ENCODE measurements at places on chromosomes 3 and 15. TPM values are rescaled to one million over a fixed set of nuclear protein-coding genes. Genes with fewer than 3 reads are reported as not detected.
A peak's percentile ranks its signal among the peaks of the same experiment; 100 is the strongest.

DNA sequence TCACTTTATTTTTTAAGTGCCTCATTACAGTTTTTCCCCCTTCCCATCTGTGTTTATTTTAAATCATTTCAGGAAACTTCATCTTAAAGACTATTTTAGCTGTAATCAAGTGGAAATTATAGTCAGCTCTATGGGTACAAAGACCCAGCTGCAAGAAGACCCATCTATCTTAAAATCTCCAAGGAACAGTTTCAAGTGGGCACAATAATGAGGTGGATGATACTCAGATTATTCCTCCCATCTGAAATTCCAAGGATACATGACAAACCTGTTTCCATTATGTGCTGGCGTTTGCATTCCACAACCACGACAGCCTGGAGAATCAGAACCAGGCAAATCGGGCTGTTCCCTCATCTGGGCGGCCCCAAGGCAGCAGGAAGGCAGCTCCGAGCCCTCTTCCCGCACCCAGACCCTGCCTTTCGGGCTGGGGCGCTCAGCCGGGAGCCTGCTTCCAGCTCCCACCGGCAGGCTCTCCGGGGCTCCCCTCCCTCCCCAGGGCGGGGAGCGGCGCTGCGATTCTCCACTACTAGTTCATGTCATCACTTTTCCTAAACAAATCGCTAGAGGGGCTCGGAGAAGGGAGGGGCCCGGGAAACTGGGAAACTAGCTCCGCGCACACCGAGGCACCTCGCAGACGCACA, at the start of gene MGLL:
MGLL (minus strand) TSS at position 475 of the 641 bp plus-strand sequence; CDS start at position 278, 197 bp downstream.
- DNase-seq, result no peak

CXCR6 gene
- total RNA-seq, result 0.95 TPM

CLASP2 gene
- total RNA-seq, result 109 TPM

GRCh38 chr3:59290358-59290757, 240.5 kb upstream of the CFAP20DC start:
- DNase-seq, result no peak

TMEM45A gene
- total RNA-seq, result 0.49 TPM

DNA sequence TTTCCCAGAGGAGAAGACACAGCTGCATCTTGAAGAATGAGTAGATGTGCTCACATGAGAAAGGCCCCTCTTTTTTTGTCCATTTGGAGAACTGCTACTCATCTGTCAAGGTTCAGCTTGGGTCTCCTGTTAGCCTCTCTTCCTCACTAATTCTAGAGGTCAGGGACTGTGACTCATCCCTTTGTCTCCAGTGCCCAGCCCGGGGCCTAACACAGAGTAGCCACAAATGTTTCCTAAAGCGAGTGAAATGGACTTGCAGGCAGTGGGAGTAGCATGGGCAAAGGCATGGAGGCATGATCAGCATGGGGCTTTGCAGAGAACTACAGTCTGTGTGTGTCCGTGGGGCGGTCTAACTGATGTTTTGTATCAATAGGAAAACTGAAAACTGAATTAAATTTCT, 33.9 kb upstream of the MRPS22 start:
- DNase-seq, result no peak

DNA sequence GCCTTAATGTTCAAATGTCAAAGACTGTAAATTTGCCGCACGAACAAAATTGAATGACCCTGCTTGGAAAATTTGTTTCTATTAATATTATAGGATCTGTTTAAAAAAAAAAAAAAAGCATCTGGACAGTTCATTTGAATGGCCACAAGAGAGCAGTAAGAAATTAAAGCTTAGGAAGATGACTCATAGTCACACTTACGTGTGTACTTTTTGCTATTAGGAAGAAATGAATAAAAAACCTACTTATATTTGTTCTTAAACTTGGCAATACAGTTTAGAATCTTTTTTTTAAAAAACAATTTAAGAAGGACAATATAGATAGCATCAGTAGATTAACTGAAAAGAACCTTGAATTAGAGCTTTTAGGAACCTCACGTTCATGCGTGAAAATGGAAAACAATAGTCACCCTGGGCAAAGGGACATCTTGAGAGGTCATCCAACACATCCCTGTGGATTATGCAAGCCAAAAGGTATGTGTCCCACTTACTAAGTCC, 621.8 kb downstream of the MECOM start:
- DNase-seq, result no peak

FOXL2NB gene
- not detected for total RNA-seq

NPRL2 gene
- total RNA-seq, result 80.9 TPM

DNA sequence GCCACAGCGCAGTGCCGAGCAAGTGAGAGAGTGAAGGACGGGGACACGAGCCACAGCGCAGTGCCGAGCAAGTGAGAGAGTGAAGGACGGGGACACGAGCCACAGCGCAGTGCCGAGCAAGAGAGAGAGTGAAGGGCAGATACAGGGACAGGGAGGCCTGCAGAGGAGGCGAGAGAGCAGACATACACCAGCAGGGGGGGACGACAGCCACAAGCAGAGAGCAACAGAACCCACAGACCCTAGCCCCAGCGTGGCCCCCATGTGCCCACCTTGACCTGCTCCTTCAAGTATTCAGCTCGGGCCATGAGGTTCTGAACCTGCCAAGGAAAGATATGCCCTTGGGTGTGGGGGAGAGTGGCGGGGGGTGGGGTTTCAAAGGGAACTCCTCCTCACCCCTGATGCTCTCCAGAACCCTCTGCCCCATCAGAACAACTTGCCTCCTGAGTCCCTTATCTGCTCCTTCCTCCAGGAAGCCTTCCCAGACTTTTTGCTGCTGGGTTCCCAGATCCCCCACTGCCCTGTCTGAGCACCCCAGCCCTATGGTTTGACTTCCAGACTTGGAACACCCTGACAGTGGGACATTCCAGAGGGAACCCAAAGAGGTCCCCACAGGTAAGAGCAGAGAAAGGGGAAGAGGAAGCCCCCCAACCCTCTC, 5.3 kb downstream of the ULK3 start:
- no peak for DNase-seq

- DNase-seq, result no peak
Measured at GRCh38 chr3:140854961-140855360, 86.7 kb upstream of the SLC25A36 start.

GRCh38 chr3:177179281-177180067, 17.8 kb downstream of the TBL1XR1 start:
- no peak for DNase-seq

UTS2B gene
- 0.47 TPM for total RNA-seq

DNA sequence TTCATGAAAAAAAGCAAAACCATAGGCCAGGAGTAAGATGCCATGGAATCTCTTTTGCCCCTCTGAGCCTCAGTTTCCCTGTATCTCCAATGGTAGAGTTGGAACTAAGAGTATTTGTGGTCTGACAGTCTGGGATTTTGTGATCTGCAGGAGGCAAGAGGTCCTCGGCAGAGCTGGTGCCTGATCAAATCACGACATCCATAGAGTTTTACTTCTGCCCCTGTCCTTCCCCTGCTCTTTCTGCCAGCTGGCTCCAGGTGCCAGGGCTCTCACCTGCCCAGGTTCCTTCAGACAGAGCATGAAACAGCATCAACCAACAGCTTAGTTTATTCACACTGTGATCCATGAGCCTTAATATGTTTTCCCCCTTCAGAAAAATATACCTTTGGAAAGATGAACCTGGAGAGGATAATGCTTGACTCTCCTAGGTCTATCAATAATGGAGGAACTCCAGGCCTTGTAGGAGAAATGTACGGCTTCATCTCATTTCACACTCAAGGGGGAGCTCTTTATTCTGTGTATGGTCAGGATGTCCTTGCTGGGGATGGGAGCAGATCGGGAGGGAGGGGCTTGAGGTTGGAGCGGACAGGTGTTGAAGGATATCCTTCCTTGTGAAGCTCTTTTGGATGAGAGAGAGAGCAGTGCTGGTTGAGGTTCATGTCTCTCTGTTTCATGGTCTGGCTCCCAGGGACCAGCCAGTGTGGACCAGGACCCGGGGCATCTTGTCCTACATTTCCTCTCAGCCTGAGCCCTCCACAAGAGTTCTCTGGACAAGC, 309.9 kb downstream of the RPLP1 start:
- DNase-seq, result peak; percentile 10

- no peak for DNase-seq
Measured at GRCh38 chr15:52069559-52069958, 43.0 kb downstream of the BCL2L10 start.

GRCh38 chr3:73855813-73856212, 231.1 kb upstream of the PDZRN3 start:
- no peak for DNase-seq

GRCh38 chr3:141782386-141782932, 19.3 kb downstream of the GRK7 start:
- no peak for DNase-seq

DNA sequence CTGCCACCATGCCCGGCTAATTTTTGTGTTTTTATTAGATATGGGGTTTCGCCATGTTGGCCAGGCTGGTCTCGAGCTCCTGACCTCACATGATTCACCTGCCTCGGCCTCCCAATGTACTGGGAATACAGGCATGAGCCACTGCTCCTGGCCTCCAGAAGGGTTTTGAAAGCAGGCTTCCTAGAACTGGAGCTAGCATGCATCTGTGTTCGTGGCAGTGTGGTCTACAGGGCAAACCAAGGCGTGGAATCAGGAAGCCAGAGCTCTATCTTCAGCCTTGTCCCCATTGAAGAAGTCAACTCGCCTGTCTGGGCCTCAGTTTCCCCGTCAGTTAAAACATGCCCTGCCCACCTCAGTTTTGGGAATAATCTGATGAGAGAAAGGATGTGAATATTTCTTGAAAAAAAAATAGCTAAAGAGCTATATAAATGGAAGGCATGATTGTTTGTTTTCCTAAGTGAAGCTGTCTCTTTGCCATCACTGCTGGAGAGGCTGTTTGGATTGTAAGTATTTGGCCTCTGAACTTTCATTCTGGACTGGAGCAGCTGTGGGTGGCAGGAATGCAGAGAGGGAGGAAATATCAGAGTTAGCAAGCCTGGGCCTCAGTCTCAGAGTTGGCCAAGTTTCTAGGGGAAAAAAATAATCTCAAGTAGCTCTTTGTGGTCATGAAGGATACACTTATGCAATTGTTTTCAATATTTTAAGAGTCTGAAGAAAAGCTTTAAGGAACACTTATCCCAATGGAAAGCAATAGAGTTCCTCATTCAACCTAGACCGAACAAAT, 36.5 kb upstream of the UACA start:
- DNase-seq, result no peak

PIGZ gene
- 2.3 TPM for total RNA-seq

GRCh38 chr3:108324177-108324576, 27.8 kb downstream of the HHLA2 start:
- DNase-seq, result no peak

- no peak for DNase-seq
Measured at GRCh38 chr15:51837792-51838251, 8.4 kb downstream of the TMOD3 start.

- peak; percentile 76 for DNase-seq
Measured at GRCh38 chr3:113947372-113948014, at the start of gene ZDHHC23. ZDHHC23 (plus strand) TSS chr3:113948013; CDS start chr3:113948803, 790 bp downstream.

GHSR gene
- 0.63 TPM for total RNA-seq

DNA sequence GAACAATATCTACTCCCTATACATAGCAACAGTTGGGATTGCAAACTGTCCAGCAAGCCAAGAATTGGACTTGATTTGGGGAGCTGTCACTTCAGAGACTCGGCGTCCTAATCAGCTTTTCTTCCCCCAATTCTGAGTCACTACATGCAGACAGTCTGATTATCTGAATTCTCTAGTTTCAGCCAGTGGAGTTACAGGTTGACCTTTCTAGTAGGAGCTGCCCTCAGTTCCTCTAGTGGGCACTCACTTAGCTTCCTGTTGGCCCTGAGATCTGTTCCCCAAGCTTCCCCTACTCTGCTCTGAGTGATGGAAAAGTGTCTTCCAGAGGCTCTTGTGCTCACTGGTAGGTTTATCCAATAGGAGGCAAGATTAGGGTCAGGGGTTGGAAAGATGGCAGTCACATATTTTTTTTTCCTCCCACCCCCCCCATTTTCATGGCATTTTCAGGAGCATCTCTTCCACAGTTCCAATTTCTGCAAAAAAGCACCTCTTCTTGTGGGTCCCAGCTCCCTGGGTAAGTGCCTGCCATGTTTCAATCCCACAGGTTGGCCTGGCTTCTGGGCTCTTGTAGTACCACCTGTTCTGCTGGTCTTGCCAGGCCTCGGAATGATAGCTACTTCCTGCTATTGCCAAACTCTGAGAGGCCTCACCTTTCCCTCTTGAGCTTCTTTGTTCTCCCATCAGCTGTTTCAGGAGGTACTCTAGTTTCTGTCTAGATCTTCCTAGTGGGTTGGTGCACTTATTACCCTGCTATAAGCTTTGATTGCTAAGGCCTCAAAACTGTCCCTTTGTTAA, 182.2 kb downstream of the RAP2B start:
- DNase-seq, result no peak

DNA sequence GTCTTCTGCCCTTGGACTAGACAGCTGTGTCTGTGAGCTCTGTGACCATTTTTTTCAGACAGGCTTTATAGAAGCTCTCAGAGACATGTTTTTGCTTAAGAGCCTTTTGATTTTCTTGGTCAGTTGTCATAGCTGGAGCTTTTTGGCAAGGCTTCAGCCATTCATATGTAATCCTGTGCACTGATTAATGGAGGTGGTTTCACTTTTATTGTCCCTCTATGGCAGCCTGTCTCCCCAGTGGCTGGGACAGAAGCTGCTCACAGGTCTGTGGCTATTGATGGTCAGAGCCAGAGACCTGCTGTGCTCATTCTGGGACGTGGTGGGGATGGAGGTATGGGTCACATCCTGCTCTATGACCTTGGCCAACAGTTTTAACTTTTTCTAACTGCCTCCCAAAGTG, 226.6 kb upstream of the LRRFIP2 start:
- DNase-seq, result no peak

- no peak for DNase-seq
Measured at GRCh38 chr3:64936556-64936955, 248.8 kb upstream of the ADAMTS9 start.

DNA sequence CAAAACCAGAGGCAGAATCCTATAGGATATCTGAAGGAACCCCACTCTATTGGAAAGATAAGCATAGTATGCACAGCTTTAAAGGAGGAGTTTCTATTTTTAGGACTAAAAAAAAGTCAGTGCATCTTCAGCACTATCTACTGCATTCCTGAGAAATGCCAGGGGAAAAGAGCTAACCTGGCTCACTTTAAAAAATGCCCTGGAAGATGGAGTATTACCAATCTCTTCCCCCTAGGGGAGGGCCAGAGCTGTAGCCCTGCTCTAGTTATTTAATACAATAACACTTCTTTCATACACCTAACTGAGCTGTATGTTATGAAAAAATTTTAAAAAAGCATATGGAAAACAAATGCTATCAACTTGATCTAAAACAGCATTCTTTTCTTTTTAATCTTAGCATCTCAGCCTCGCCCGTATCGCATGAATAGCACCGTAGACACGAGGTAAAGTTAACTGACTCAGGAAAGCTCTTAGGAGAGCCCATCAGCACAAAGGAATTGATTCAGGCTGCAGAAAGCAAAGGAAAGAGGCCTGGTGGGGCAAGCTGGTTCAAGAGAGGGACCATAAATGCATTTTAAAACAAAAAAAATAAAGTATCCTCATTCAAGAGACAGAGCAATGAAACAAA, 50.2 kb downstream of the TGM4 start:
- no peak for DNase-seq

CCR8 gene
- total RNA-seq, result not detected

GOLGA8J gene
- total RNA-seq, result 1.2 TPM

DNA sequence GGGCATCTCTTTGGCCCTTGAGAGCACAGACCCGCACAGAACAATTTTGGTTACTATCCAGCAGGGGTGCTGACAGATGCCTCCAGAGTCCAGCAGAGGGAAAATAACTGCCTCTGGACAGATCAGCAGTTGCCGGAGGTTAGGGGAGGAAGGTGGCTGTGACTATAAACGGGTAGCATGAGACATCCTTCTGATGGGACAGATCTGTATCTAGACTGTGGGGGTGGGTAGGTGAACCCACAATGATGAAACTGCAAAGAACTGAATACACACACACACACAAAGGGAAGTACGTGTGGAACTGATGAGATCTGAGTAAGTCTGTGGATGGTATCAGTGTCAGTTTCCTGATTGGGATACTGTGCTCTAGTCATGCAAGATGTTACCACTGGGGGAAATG, 21.2 kb downstream of the ADAMTS7 start:
- DNase-seq, result no peak

Measured in natural killer cell (primary cell).